ENCODE measurements at places on chromosomes 12 and 14. TPM values are rescaled to one million over a fixed set of nuclear protein-coding genes. Genes with fewer than 3 reads are reported as not detected.

DNA sequence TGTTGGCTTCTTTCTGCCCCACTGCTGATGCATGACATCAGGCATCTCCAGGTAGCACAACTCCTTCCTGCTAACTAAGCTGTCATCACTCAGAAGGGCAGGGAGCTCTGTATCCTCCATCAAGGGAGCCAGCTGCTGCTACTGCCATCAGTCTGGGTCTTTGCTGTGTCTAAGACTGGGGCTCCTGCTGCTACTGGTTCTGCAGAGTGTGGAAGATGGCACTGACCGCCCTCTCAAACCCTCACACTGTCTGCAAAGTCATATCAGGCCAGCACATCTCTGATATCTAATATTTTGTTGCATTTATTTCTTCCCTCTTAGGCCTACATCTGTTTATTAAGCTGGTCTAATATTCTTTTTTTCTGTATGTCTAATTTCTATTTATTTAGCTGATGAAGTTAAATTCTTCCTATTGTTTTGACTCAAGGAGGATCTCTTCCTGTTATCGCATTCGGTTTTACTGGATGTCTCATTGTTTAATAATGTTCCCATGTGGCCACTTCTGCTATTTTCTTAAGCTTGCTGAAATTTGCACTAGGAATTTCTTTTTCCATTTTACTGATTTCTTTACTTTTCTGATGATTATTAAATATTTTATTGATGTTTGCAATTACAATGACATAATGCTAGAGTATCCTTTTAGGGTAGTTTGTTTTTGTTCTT lies 7.6 kb upstream of the E2F7 start:
- no peak overlapping the region for H3K27ac ChIP-seq
- no peaks in the 10 kb centered on the region for H3K27me3 ChIP-seq
- DNase-seq: no peak
- H3K36me3 ChIP-seq: no peaks in the 10 kb centered on the region
- no peak overlapping the region for H3K4me3 ChIP-seq

DNA sequence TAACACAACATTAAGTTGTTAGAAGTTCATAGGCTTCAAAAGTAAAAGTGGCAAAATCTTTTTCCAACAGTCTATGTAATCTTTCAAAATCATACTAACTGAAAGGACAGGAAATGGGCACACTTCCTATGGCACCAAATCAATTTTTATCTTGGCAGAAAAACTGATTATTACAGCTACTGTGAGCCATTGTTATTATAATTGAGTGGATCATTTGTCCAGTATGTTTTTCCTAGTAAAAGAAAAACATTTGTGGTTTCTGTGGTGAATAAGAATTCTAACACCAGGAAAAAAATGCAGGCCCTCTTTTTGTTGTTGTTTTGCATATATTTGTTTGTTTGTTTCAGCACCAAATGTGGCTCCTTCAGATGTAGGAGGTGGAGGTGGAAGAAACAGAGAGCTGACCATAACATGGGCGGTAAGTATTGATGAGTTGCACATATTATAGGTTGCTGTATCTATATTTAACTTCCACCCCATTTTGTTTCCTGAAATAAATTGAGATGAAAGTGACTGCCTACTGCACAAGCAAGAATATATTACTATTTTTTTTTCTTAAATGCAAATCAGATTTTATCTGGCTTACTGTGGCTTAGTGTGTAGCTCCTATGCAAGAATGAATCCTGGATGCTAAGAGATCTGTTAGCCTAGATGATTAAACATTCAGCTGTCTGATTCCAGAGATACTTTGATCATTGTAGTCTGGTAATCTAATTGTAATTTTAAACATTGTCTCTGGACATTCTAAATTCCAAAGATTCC lies 174.1 kb upstream of the PDZRN4 start:
- no peaks in the 10 kb centered on the region for H3K27me3 ChIP-seq
- H3K4me3 ChIP-seq: no peak overlapping the region
- H3K4me1 ChIP-seq: no peaks in the 10 kb centered on the region
- peak; percentile 4 for DNase-seq

GRCh38 chr14:58166005-58166983 lies 14.3 kb upstream of the ARMH4 start:
- H3K27me3 ChIP-seq: no peaks in the 10 kb centered on the region
- DNase-seq: peak; percentile 87
- no peak overlapping the region for H3K27ac ChIP-seq
- no peaks in the 10 kb centered on the region for H3K36me3 ChIP-seq
- peaks cover 2% of the 10 kb centered on the region for H3K4me1 ChIP-seq
- H3K4me3 ChIP-seq: no peak overlapping the region

DNA sequence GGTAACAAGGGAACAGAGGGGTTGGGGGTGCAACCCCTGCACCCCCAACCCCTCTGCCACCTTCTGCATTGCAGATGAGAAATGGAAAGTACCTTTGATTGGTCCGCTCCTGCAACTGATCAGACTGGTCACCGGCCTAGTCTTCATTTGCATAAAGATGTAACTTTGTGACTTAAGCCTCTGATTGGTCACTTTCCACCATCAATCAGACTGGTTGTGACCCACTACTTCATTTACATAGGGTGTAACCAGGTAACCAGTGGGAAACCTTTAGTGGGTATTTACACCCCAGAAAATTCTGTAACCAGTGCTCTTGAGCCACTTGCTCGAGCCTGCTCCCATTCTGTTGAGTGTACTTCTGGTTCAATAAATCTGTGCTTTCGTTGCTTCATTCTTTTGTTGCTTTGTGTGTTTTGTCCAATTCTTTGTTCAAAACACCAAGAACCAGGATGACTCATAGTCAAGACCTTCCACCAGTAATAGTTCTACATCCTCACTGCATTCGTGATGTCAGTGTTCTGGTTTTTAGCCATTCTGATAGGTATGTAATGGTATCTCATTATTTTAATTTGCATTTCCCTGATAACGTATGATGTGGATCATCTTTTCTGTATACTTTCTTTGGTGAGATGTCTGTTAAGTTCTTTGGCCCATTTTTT lies 30.8 kb downstream of the LEMD3 start:
- no peaks in the 10 kb centered on the region for H3K4me1 ChIP-seq
- no peaks in the 10 kb centered on the region for H3K36me3 ChIP-seq
- DNase-seq: no peak
- no peak overlapping the region for H3K27ac ChIP-seq

DNA sequence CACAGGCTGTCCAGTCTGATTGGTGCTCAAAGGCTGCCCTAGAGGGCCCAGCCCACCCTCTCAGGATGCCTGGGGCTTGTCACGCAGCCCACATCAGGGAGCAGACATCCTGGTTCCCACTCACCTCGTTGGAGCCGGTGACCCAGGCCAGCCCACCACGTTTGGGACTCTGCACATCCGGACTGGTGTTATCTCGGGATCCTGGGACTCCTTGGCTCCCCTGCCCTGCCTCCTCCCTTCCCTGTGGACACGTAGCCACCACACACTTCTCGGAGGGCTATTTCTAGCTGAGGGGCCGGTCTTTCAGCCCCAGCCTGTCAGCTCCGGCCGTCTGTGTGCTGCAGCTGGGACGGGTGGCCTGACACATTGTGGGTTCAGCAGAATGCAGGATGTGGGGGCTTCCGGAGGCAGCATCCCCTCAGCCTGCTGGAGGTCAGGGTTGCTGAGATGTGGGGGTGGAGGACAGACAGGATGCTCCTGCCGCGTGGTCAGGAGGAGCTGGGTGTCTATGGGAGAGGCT lies 12.8 kb upstream of the FGF23 start:
- no peaks in the 10 kb centered on the region for H3K36me3 ChIP-seq
- H3K27ac ChIP-seq: no peak overlapping the region
- H3K4me1 ChIP-seq: peaks cover 7% of the 10 kb centered on the region
- H3K4me3 ChIP-seq: no peak overlapping the region
- DNase-seq: peak; percentile 24

DNA sequence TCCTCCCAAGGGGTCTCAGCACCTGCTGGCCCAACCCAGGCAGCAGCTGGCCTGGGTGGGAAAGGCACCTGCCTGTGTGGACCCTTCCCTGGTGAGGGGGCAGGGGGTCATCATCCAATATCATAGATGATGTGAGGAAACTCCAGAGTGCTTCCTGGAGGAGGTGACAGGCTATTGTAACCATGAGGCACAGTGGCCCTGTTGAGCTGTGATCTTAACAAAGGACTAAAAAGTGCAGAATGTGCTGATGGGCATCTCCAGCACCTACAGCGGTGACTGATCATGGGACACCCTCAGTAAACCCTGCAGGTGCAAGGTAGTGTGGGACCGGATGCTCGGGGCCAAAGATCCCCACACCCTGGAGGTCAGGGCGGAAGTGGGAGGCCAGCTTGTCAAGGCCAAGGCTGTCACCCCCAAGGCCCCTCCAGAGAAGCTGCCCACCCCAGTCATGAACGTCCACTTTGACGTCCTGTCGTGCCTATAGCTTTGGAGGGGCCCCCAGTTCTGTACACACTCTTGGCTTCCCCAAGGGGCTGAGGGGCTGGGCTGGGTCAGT lies 7.5 kb downstream of the MMP17 start:
- no peak overlapping the region for H3K4me3 ChIP-seq
- H3K27me3 ChIP-seq: peaks cover 32% of the 10 kb centered on the region
- peaks cover 13% of the 10 kb centered on the region for H3K4me1 ChIP-seq

DNA sequence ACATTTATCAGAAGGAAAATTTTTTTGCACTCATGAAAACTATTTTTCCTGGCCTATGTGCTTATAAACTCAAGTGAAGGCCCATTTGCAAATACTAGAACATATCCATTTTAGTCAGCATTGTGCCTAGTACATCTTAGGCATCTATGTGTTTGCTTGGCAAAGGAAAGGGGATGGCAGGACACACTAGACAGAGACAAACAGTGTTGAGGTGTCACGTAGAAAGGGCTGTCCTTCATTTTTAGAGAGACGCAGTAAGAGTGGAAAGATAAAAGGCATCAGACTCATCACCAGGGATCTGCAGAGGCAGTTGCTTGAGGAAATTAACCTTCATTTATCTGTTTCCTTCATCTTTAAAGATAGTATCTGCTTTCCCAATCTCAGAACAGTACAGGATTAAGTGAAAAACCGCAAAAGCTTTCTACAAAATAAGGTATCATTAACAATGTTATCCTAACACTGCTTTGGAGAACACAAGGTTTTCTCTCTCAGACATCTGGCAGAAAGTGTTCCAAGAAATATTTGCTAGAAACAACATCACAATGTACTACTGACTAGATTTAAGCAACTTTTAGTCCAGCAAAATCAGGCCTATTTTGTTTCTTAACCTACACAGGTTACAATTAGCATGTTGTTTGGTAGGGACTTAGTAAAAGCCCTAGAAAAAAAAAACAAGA lies 2.0 kb downstream of the YBX3 start:
- peak overlapping the region; percentile 91 for H3K4me3 ChIP-seq
- peaks cover 4% of the 10 kb centered on the region for H3K36me3 ChIP-seq
- DNase-seq: peak; percentile 54
- H3K27ac ChIP-seq: peak overlapping the region; percentile 99

DNA sequence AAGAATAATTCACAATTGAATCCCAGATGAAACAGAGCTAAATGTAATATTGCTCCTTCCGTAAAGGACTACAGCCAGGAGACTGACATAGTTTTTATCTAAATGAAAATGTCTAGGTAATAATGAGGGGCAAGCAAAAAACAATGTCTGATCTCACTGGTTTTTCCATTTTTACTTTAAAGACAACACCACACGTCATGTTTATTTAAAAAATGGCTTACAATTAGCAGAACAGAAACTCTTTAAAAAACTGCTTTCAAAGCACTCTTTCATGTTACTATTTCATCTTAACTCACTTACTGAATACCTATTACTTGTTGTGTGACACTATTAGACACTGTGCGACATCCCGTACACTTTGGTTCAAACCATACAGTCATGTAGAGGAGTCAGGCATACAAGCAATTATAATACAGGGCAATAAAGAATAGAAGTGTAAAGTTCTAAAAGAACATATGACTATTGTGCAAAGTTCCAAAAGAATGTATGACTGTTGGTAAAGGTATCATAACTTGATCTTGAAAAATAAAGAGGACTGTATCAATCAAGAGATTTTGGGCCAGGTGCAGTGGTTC lies 9.1 kb downstream of the BTBD7 start:
- H3K27ac ChIP-seq: no peak overlapping the region
- peak; percentile 11 for DNase-seq
- no peaks in the 10 kb centered on the region for H3K4me1 ChIP-seq
- H3K27me3 ChIP-seq: no peaks in the 10 kb centered on the region
- no peaks in the 10 kb centered on the region for H3K36me3 ChIP-seq

DNA sequence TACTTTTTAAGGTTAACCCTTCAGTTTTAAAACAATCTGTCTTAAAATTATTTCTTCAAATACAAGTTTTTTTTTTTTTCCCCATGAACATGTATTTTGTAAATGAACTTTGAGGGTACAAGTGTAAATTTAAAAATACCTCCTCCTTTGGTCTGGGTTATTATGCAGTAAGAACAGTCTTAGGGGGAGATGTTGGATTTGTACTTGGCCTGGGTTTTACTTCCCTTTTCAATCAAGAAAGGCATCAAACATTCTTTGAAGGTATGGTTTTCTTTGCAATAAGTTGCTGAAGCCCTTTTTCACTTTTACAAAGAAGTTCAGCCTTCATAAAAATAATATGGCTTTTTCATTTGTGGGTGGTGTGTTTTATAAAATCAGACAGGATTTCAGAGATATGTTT lies 20.5 kb downstream of the WBP11 start:
- no peak overlapping the region for H3K27ac ChIP-seq
- no peak for DNase-seq
- no peak overlapping the region for H3K4me3 ChIP-seq
- H3K4me1 ChIP-seq: no peaks in the 10 kb centered on the region
- H3K27me3 ChIP-seq: no peaks in the 10 kb centered on the region

Gene ABCC9
- 104 TPM for total RNA-seq

Gene CTSG
- total RNA-seq: 1.5 TPM

Gene POTEG
- total RNA-seq: not detected

All from muscle of leg (tissue), 16 donors.